ENCODE measurements at places on chromosomes 3 and 15.

- no peak for DNase-seq
Observed at GRCh38 chr3:64319391-64319790, 94.1 kb upstream of the PRICKLE2 start.

DNA sequence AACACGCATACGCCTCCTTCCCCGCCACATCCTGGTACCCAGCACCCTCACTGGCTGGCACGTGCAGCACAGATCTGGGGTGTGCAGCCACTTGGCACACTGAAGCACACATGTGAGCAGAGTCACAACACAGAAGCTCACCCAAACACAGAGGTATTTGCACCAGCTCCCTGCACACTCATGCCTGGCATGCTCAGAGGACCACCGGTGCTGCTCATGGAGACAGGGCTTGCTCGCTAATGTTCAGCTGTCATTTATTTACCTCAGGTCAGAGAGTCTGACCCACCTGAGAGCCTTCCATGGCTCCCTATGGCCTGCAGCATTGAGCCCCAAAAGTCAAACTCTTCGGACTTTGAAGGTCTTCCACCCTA, 70.4 kb downstream of the ADAMTS7 start:
- DNase-seq, result no peak

DNA sequence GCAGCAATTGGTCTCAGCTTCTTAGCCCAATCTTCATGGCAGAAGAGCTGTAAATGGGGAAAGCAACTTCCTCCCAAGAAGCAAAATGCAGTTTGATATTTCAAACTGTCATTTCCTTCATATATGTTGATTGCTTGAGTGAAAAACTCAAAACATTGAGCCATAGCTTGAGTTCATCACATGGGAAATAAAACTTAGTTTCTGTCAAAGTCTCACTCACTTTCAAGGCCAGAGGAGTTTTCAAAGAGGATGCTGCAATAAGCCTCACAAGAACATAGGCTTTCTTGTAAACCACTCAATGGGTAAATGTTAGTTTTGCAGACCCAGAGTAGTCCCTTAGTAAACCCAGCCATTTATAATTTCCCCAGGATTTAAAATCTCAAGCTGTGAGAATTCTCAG, 29.1 kb upstream of the SUCLG2 start:
- no peak for DNase-seq

DNA sequence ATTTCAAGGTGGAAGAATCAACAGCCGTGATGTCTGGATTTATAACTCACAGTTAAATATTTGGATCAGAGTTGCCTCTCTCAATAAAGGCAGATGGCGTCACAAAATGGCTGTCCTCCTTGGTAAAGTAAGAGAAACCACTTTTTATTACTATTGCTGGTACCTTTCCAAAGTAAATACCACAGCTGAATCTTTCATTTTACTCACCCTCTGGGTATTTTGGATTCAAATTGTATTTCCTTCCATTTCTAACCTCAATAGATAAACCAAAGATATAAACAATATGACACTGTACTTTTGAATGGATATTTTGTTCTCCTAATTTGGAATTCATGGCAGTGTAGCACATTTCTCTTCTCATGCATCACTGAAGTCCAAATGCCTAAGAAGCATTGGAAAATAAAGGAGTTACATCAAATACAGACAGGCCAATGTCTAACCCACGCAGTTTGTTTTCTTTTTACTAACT, 29.5 kb downstream of the KLHL24 start:
- no peak for DNase-seq

GRCh38 chr3:45677033-45677446, 12.2 kb upstream of the SACM1L start:
- no peak for DNase-seq

GRCh38 chr3:170085396-170085795, 47.6 kb downstream of the GPR160 start:
- DNase-seq, result no peak

- DNase-seq, result no peak
Observed at GRCh38 chr3:108178676-108179075, 43.5 kb downstream of the IFT57 start.

DNA sequence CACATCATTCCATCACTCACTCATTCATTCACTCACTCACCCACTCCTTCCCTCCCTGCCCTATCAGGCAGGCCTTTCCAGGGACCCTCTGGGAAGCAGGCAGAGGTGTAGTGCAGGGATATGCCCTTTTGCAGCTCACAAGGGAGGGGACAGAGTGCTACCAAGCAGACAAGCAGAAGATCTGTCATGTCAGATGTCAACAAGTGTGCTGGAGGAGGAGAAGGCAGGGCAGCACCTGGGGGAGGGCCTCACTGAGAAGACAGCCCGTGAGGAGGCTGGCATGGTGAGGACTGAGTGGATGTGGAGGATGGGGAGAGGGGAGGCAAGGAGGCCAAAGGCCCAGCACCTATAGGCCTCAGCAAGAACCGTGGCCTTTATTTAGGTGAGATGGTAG, 15.3 kb downstream of the ABTB1 start:
- DNase-seq, result no peak

DNA sequence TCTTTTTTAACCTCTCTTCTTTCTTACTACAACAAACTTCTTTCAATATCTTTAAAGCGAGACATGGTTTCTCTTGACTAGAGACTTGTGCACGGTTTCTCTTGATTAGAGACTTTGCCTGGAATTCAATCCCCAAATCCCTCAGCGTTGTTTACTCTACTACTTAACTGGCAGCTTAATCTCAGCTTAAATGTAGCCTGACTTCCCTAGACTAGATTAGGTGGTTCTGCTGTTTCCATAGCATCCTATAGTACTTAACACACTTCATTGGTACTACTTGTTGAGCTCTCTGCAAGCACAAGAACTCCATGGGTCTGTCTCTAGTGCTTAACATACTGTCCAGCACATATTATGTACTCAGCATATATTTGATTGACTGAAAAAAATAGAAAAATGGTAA, 168.2 kb upstream of the GPR149 start:
- DNase-seq, result no peak

GRCh38 chr3:116984301-116984700, 274.7 kb downstream of the TUSC7 start:
- DNase-seq, result no peak

DNA sequence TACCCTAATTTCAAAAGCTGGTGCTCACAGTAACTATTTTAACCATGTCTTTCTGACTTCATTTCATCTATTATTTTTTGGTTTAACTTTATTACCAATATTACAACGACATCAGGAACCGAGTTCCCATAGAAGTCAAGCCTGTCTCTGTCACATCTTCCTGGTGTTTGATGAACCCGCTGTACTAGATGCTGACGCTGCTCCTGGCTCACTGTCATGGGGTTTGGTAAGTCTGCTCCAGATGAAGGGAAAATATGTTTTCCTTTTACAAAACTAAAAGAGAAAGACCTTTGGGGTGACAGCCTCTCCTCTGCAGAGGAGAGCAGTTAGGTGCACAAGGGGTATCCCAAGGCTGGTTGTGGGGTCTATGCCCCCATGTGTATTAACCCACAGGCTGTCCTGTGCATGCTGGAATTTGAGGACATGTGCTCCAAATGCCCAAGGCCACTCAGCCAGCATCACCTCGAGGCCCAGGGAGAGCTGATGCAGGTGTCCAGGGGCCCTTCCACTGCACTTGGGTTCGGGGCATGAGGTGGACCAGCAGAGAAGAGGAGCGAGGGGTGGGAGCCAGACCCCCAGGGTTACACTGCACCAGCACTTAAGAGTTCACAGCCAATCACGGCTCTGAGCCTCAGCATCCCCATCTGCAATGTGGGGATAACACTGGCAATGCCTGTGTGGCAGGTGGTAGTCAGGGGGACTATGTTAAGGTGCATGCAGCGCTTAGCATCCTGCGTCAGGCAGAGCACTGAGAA, 62.2 kb downstream of the ATP10A start:
- no peak for DNase-seq

GRCh38 chr15:49875392-49875791, 243.6 kb downstream of the ATP8B4 start:
- DNase-seq, result no peak

DNA sequence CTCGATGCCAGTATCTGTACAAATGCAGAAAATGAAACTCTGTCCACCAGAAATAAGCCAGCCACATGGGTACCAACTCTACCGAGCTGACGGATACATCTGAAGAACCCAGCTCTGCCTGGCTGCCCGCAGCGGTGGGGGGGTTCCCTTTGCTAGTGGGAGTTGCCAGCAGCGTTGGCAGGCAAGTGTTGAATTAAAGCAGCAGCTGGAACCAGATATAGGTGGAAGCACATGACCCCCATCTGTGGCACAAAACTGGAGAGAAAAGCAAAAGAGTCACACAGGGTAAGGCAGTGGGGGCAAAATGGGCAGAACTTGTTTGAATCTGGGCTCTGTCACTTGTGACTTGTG, 17.9 kb downstream of the CRYGS start:
- DNase-seq, result no peak

DNA sequence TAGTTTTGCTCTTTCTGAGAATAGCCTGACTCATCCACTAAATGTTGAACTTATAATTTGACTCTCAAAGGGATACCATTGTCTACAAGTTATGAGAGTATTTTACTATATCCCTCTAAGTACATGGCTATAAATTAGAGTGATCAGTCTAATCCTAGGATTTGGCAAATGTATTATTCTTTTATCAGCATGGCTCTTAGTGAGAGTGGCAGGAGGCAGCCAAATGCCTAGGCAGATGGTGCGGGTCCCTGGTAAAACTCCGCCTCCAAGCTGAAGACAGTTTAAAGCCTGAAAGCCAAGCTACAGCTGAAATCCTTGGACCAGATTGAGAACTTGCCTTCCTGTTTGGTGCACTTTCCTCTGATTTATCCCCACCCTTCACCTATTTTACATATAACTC, 631.8 kb downstream of the SQOR start:
- no peak for DNase-seq

DNA sequence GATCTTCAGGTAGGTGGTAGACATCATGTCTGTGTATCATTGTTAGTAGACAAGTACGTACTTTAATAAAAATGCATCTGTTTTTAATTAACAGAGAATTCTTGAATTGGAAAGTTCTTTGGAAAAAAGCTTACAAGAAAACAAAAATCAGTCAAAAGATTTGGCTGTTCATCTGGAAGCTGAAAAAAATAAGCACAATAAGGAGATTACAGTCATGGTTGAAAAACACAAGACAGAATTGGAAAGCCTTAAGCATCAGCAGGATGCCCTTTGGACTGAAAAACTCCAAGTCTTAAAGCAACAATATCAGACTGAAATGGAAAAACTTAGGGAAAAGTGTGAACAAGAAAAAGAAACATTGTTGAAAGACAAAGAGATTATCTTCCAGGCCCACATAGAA, 149.1 kb upstream of the LRRFIP2 start:
- no peak for DNase-seq

DNA sequence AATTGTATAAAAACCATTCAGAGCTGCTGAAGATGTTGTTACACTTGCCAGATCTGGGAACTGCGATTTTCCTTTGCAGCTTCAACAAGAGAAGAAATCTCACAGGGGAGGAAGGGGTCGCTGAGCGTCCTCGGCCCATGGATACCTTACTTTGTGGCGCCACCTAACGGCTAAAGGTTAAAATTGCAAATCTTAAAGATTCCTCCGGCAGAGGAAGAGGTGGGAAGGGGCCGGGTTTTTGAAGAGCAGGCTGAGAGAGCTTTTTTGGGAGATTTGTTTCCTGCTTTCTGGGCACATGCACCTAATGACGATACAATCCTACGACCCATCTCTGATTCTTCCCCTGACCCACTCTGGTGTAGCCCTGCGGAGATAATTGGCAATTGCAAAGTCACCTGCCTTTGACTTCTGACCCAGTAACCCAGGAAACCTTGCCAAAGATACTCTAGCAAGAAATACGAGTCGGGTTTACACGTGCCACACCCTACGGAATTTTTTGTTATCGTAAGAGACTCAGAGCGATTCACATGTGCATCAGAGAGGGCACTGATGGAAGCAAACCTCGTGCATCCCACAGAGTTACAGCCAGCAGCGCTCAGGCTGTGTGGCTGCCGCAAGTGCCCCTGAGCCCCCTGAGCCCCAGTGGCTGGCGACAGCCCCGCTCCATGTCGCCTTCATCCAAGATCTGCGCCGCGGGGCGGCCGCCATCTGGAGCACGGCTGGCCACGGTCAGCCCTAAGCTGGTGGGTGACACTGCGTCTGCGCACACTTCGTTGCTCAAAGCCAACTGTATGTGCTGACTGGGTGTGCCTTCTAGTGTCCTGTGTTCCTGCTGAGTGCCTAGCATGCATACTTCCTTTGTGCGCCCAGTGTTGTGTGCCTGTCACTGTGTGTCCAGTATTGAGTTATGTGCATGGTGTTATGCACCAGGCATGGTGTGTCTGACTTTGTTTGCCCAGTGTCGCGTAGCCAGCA, 55.2 kb upstream of the CHRNA7 start:
- no peak for DNase-seq

GRCh38 chr3:20186600-20187004, 596 bp upstream of the SGO1 start:
- no peak for DNase-seq

DNA sequence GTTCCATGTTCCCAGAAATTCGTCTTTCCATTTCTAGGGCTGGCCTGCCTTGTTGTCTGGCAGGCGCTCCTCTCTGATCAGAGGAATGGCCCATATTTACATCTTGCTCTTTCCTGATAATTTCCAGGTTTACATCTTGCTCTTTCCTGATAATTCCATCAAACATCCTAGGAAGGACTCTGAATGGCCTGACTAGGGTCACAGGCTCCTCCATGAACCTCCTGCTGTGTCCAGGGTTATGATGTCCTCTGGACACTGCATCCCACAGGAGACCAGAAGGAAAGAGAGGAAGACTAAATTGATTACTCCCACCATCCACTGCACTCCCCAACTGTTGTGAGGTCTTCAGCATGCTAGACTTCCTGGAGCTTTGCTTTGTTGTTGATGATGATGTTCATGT, 75.4 kb downstream of the CLSTN2 start:
- DNase-seq, result no peak

DNA sequence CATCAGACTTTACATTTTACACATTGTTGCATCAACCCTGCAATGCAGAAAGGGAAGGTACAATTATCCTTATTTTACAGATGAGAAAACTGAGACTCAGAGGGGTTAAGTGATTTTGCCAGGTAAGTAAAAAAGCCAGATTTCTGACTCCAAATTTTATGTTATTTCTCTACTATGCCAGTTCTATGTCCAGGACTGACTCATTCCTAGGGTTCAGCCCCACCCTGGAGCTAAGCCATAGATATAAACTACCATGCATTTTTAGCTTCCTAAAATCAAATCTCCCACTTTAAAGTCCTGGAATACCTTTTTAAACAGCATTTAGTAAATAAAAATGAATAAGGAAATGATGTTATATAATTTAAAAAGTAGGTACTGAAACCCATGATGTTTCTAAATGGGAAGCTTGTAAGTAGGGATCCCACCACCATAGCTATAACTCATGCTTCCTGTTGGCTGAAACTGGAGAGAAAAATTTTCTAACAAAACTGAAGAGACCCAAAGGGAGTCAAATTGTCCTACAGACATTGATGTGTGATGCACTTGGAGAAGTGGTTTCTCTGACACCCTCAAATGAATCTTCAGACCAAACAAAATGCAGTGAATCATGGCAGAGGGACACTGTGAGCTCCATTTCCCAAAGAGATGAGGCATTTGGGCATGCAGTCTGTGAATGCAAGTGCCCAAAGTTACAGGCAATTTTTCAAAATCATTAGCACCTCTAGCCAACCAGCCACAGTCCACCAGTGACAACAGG, 301.7 kb upstream of the UMPS start:
- DNase-seq, result no peak

- no peak for DNase-seq
Observed at GRCh38 chr3:30455840-30456239, 150.6 kb upstream of the TGFBR2 start.

- DNase-seq, result no peak
Observed at GRCh38 chr3:69558912-69559311, 173.0 kb upstream of the FRMD4B start.
